Activated T-cell treated with anti-CD3 and anti-CD28 coated beads, Interleukin-2, amount 50 U/mL, for 48 hours (primary cell): ENCODE measurements at places on chromosomes 7 and 10.
A peak's percentile ranks its signal among the peaks of the same experiment; 100 is the strongest.

GRCh38 chr10:103780242-103781149 is 74.9 kb downstream of the SH3PXD2A start:
- no peak for DNase-seq

- DNase-seq = no peak
Measured at GRCh38 chr7:151062399-151063211, 3.2 kb downstream of the SLC4A2 start.

GRCh38 chr10:13564576-13564975 is 22.2 kb upstream of the PRPF18 start:
- no peak for DNase-seq

DNA sequence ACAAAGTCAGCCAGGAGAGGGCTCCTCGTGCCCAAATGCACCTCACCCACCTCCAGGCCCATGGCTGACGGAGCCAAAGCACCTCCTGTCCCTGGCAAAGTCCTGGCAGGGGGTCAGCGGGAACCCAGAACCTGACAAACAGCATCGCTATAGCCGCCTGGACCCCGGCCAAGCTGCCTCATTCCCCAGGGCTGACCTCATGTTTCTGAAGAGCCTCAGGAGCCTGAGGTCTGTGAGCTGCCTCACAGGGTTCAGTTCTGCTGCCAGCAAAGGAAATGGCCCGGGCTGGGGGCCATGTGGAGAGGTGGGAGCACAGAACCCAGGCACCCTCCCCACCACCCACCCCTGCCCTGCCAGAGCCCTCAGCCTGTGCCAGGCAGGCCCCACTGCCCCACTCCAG is 4.2 kb upstream of the NANOS1 start:
- no peak for DNase-seq

GRCh38 chr10:123673198-123673597 is 7.0 kb downstream of the GPR26 start:
- DNase-seq = no peak

DNA sequence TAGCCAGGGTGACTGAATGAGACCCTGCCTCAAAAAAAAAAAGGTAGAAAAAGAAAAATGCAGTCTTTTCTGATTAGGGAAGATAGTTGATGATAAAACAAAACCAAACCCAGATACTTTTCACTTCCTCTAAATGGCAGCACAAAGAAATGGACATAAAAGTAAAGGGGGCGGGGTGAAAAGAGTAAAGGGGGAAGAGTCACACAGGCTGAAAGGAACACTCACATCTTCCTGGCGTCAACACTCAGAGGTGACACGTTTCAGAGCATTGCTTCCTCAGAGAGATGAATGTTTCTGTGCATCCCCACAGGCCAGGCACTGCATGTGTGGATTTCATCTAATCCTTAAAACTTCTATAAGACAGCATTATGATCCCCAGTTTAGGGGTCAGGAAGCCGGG is 81.2 kb downstream of the HIPK2 start:
- DNase-seq = no peak

GRCh38 chr7:135684136-135684535 is 21.8 kb downstream of the STMP1 start:
- no peak for DNase-seq

GRCh38 chr7:95276114-95276513 is 48.2 kb downstream of the PON1 start:
- DNase-seq = no peak

GRCh38 chr7:15885678-15886077 is 199.2 kb upstream of the MEOX2 start:
- no peak for DNase-seq

- DNase-seq = peak; percentile 30
Measured at GRCh38 chr10:13658264-13658663, 71.5 kb downstream of the PRPF18 start.

DNA sequence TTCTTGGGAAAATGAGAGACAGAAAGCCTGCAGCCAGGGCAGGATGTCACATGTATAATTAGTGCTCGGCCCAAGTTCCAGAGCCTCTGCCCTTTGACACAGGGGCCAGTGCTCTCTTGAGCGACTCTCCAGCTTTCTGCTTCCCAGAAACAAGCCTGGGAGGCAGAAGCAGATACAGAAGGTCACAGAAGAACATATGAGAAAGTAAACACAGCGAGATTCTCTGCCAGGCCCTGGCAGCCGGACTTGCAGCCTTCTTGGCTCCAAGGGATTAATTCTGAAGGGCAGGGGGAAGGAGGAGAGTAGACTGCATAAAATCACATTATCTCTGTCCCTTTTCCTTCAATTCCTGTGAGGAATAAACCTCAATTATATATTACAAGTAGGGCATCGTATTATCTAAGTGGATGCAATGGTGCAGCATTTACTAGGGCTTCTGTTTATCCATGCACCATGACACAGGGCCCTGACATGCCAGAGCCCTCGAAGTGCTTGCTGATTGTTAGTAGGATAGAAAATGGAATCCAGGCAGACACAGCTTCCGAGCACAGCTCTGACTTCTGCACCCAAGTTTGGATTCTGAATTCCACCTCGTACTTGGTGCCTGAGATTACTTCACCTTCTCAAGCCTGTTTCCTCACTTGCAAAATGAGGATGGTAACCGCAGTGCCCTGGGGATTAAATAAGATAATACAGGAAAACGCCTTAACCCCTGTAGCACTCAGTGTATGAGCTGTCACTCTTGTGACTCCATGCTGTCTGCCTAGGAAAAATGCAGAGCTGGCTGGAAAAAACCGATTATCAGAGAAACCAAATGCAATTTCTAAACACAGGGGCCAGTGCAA is 536.5 kb downstream of the TNS3 start:
- no peak for DNase-seq

DNA sequence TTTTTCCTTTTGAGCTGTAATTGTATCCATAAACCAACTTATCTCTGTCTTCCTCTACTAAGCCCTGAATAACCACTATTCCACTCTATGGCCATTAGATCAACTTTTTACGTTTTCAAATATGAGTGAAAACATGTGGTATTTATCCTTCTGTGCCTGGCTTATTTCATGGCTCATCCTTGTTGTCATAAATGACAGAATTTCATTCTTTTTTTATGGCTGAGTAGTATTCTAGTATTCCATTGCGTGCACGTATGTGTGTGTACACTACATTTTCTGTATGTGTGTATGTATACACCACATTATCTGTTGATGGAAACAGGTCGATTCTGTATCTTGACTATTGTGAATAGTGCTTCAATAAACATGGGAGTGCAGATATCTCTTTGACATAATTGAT is 11.1 kb downstream of the CDK1 start:
- no peak for DNase-seq

DNA sequence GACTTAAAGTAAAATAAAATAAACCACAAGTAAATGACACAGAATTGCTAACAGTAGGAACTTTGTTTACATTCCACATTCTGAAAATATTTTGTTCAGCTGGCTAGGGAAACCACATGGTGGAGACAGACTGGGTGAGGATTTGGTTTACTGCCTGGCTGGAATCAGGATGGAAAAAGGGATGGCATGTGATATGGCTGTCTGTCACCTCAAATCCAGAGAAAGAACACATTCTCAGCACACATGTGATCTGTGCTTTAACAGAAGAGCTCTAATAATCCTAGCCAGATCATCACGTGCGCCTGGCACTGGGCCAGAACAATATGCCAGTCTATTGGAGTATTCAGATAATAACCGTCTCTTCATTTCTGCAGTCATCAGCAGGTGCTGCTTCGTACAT is 90.9 kb upstream of the PIP4K2A start:
- DNase-seq = no peak

- no peak for DNase-seq
Measured at GRCh38 chr10:112092519-112092918, 91.0 kb downstream of the GPAM start.

DNA sequence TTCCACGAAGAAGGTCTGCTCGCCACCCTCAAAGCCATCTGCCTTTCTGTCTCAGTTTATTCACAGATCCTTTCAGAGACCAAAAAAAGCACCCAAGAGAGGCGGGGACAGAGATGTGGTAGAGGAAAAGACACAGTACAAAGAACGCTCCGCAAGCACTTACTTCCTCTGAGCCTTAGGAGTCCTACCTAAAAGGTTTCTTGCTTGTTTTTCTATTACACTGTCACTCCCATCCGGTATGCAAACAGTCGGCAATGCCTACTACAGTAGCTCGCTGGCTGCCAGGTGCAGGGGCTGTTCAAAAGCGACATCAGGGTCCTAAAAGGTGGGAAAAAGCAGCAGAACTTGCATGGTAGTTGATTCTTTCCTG is 816 bp downstream of the TECPR1 start:
- DNase-seq = peak; percentile 63

DNA sequence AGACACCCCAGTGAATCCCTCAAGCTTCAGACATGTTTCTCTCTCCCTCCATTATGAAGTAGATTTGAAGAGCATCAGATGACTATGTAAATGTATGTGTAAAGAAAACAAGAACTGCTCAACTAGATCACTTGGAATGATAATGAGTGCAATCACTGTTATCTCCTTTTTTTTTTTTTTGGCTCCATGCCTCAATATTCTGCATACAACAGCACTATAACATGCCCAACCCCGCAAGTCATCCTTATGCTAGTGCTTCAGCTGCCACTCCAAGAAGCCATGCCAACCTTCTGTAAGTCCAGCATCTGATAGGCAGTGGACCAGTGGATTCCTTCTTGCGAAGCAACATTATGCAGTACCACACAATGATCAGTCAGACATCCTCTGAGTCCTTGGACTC is 133.7 kb downstream of the TFPI2 start:
- DNase-seq = no peak

DNA sequence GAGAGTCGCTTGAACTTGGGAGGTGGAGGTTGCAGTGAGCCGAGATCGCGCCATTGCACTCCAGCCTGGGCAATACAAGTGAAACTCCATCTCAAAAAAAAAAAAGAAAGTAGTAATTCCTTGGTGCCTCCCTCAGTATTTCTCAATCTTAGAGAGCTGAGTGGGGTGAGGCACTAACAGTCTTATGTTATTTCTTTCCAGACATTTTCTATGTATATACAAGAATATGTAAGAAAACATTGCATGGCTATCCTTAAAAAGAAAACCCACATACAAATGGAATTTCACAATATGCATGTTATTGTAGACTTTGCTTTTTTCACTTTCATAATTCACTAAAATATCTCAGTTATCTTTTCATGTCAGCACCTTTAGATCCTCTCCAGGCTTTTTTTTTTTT is 13.6 kb upstream of the SLF2 start:
- DNase-seq = no peak

- DNase-seq = no peak
Measured at GRCh38 chr7:111292026-111292470, 201.1 kb downstream of the LRRN3 start.

GRCh38 chr7:93212881-93213280 is 13.4 kb downstream of the HEPACAM2 start:
- no peak for DNase-seq

- DNase-seq = no peak
Measured at GRCh38 chr7:33760146-33760545, 145.2 kb upstream of the BMPER start.

DNA sequence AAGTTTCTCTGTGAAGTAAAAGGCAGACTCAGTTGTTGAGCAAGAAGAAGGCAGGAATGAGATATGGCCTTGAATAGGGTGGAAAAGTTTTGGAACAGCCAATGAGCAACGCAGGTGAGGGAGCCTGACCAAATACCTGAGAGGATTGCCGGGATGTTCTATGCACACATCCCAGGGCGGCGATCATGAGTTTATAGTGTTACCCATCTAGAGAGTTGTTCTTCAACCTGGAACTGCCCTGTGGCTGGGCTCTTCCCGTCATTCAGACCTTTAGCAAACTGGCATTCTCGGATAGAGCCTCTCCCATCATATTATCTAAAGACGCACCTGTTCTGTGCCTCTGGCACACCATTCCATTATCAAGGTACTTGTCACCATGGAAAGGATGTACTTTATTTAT is 103.0 kb upstream of the KIF5B start:
- DNase-seq = no peak

DNA sequence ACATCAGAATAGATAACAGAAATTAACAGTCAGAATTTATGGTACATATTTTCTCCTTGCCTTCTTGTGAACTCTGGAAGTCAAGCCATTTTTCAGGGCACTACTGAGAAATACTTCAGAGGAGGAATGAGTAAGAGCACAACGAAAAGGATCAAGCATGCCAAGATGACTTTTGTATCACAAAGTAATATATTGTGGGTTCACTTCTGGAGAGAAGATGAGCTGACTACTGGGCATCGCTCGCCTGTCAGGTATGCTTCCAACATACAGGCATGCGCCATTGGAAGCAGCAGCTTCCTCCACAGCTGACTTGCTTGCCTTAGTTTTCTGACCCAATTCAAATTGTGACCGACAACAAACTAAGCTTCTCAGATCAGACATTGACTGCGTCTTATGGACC is 137.3 kb downstream of the VTI1A start:
- no peak for DNase-seq

GRCh38 chr10:70679498-70679897 is 7.2 kb downstream of the ADAMTS14 start:
- DNase-seq = no peak

DNA sequence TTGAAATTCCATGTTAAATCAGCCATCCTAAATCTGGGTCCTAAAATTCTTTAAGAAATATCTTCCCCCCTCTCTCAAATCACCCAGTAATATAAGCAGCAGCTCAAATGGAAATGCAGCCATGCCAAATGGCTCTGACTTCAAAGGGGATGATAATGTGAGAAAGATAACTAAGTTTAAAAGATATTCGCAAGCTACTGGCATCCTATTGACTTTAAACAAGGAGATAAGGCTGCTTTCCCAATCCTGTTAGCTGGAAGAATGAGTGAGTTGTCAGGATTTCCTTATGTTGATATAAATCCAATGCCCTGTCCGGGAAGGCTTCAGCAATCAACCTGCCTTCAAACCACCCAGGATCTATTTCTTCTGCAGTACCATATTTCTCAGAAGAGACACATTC is 172.0 kb downstream of the FANK1 start:
- no peak for DNase-seq

GRCh38 chr10:128451879-128452278 is 325.7 kb upstream of the MKI67 start:
- DNase-seq = no peak

- peak; percentile 79 for DNase-seq
Measured at GRCh38 chr7:41881331-41882130, 178.6 kb upstream of the INHBA start.

DNA sequence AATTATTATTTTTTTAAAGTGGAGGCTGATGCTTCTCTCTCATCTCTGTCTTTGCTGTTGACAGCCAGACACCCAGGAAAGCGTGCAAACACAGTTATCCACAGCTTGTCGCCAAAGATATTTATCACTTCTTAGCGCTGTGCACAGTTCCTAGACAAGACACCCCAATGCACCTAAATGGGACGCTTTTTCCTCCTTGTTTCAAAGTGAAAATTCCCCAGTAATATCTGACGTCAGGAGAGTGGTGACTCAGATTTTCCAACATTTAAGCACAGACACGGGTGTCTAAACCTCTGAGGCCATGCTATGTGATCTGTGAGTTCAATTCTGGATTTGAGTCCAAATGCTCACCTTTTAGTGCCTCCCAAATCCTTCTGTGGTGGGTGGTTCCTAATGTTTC is 151.6 kb downstream of the EMX2 start:
- no peak for DNase-seq

GRCh38 chr10:88472540-88472939 is 110.6 kb downstream of the RNLS start:
- no peak for DNase-seq
